Karpas-422 (cell line): ENCODE measurements at places on chromosomes 13 and 19.

DNA sequence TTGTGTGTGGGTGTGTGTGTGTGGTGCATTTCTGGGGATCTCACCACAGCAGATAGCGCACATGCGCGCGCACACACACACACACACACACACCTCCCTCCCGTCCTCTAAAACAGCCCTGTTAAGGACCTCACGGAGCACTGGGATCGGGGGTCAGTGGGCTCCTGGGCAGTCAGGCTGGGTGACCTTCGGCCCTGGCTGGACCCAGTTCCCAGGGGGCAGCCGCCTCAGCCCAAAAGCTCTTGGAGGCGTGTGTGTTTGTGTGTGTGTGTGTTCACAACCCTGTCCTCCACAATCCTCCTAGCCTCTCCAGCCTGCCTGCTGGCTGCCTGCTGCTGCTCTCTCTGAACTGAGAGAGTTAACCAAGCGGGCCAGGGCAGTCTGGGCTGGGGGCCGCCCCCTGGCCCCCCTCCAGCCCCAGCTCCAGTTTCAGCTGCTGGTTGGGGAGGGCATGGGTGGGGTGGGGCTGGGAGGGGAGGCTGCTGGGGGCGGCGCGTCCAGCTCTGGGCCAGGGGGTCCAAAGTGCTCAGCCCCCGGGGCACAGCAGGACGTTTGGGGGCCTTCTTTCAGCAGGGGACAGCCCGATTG is at the start of gene FXYD1:
Gene FXYD1, plus strand, starts transcription at position 520 of the 588 bp plus-strand sequence. CDS start 1,256 bp downstream, outside the sequence.
- H3K27ac ChIP-seq = no peak within 1 kb of the TSS
- H3K4me1 ChIP-seq = peaks cover 18% of the 10 kb centered on the region
- no peak within 1 kb of the TSS for H3K4me3 ChIP-seq
- no peak for DNase-seq
- no peaks in the 10 kb centered on the region for H3K36me3 ChIP-seq
- H3K27me3 ChIP-seq = no peaks in the 10 kb centered on the region

DNA sequence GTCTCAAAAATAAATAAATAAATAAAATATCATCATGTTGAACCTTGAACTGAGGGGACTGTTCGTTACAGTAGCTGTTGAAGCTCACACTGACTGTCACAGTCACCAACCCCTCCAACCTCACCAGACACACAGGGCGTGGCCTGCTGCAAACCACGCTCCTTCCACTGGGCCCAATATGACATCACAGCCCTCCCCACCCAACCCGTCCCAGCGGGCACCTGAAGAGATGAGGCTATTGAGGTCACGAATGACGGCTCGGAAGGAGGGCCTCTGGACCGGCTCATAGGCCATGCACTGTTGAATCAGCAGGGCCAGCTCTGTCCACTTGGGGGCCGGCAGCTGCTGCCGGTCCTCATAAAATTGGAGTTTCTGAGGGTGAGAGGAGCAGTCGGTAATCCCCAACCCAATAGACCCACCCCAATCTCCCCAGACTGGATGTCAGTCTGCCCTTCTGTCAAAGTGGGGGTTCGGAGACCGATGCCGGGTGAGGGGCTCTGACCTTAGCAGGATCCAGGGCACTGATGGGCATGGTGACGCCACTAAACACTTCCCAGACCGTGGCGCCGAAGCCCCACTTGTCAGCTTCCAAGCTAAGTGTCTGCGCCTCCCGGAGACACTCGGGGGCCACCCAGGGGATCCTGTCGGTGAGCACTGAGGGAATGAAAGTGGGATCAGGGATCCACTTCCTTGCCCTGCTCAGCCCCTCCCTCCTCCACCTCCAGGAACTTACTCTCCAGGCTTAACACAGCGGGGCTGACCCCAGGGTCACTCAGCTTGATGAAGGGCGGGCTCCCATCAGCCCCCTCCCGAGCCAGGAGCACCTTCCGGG is 13.2 kb downstream of the JAK3 start:
- H3K36me3 ChIP-seq = no peaks in the 10 kb centered on the region
- no peaks in the 10 kb centered on the region for H3K27me3 ChIP-seq
- H3K4me1 ChIP-seq = no peaks in the 10 kb centered on the region
- H3K27ac ChIP-seq = no peak overlapping the region
- no peak overlapping the region for H3K4me3 ChIP-seq

GRCh38 chr19:50537769-50538230 is 24.1 kb upstream of the ASPDH start:
- DNase-seq = peak; percentile 91
- H3K4me3 ChIP-seq = no peak overlapping the region
- no peaks in the 10 kb centered on the region for H3K36me3 ChIP-seq
- H3K27ac ChIP-seq = no peak overlapping the region
- H3K4me1 ChIP-seq = no peaks in the 10 kb centered on the region
- H3K27me3 ChIP-seq = no peaks in the 10 kb centered on the region; the same call in 1 of the 2 replicates

DNA sequence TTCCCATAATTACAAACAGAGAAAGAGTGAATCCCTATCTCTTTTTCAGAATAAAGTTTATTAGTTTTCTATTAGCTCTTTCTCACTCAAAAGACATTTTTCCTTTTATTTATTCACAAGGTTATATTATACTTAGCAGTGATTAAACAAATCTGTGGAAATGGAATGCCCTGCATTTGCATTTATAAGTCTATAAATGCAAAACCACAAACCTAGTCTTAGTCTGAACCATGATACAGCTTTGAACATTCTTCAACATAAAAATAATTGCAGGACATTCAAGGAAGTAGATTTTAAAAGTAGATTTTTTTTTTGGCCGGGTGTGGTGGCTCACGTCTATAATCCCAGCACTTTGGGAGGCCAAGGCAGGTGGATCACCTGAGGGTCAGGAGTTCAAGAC is 8.3 kb downstream of the XPO4 start:
- no peaks in the 10 kb centered on the region for H3K27me3 ChIP-seq
- H3K4me3 ChIP-seq = no peak overlapping the region
- DNase-seq = no peak
- H3K27ac ChIP-seq = no peak overlapping the region

DNA sequence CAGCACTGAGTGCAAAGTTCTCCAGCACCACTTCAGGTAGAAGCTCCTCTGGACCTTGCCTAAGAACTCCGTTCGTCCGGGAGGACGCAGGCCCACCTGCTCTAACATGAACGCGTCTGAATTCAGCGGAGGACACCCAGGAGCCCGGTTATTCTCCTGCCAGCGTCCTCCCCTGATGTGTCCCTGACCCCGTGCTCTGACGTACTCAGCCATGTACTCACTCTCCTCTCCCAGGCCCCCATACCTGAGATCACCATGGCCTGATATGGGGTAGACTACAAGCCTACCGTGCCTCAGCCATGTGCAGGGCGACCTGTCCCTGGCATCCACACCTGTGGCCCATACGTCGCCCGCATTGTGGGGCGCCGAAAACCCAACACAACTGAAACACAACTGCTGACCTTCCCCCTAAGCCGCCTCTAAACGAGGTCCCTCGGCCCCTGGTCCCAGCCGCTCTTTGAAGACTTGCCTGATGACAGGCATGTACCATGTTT is 744 bp upstream of the ZNF584 start:
- H3K27me3 ChIP-seq = no peaks in the 10 kb centered on the region
- peak overlapping the region; percentile 60 for H3K27ac ChIP-seq
- peak overlapping the region; percentile 94 for H3K4me3 ChIP-seq
- peaks cover 7% of the 10 kb centered on the region for H3K36me3 ChIP-seq
- DNase-seq = no peak

DNA sequence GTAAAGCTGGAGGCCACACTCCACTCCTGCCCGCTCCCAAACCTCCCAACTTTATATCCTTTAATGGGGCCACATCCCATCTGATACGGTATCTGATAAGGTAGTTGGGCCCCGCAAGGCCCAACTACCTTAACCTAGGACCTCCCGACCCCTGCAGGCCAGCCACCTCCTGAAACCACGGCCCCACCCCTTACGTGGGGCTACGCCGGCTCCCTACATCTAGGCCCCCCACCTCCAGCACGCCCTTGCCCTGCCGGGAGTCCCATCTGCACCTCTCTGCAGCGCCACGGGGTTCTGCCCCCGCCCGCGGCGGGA is 2.2 kb downstream of the IGFLR1 start:
- H3K4me3 ChIP-seq = peak overlapping the region; percentile 90
- no peaks in the 10 kb centered on the region for H3K27me3 ChIP-seq
- H3K27ac ChIP-seq = no peak overlapping the region

DNA sequence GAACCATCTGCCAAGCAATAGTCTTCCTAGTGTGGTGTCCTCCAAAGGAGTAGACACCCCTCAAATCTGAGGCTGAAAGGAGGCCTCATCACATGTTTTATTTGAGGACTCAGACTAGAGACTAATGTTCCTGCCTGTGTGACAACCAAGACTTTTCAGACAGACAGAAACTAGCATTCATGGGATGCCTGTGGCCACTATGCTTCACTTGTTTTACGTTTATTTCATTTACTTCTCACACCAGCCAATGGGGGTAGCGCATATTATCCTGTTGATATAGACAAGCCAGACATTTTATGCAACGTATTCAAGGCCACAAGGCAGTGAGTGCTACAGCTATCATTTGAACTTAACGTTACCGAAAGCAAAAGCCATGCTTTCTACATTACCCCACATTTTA is 391.7 kb upstream of the HTR2A start:
- no peaks in the 10 kb centered on the region for H3K4me1 ChIP-seq
- no peak overlapping the region for H3K4me3 ChIP-seq
- H3K27me3 ChIP-seq = no peaks in the 10 kb centered on the region
- no peak for DNase-seq
- no peaks in the 10 kb centered on the region for H3K36me3 ChIP-seq
